ENCODE measurements at places on chromosomes 3 and 15.

GRCh38 chr15:74383286-74383685 is 15.8 kb upstream of the CYP11A1 start:
- DNase-seq, result no peak

GRCh38 chr3:126880901-126881300 is 102.0 kb upstream of the PLXNA1 start:
- no peak for DNase-seq

DNA sequence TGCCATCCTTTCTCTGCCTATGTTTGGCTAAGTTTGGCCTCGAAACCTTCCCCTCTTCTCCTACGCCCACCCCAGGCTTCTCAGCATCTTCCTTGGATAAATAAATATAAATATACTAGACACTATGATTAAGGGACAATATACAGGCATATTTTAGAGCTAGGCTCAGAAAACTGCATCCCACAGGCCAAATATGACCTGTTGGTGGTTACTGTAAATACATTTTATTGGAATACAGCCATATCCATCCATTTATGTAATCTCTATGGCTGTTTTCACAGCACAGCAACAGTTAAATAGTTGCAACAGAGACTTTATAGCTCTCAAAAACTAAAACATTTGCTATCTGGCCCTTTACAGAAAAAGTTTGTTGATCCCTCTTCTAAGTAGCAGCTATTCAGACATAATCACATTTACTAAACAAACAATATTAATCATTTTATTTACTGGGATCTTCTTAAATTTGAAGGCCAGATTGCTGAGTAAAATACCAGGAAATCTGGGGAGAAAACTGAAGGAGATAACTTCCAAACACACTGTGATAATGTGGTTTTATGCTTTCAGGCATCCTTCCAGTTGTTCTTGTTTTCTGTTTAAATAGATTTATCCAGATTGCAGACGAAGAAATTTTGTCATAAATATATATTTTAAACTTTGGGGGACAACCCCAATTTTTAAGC is 269.7 kb upstream of the THRB start:
- no peak for DNase-seq

- DNase-seq, result no peak
These were observed 67.9 kb downstream of the CORO2B start for GRCh38 chr15:68646696-68647095.

DNA sequence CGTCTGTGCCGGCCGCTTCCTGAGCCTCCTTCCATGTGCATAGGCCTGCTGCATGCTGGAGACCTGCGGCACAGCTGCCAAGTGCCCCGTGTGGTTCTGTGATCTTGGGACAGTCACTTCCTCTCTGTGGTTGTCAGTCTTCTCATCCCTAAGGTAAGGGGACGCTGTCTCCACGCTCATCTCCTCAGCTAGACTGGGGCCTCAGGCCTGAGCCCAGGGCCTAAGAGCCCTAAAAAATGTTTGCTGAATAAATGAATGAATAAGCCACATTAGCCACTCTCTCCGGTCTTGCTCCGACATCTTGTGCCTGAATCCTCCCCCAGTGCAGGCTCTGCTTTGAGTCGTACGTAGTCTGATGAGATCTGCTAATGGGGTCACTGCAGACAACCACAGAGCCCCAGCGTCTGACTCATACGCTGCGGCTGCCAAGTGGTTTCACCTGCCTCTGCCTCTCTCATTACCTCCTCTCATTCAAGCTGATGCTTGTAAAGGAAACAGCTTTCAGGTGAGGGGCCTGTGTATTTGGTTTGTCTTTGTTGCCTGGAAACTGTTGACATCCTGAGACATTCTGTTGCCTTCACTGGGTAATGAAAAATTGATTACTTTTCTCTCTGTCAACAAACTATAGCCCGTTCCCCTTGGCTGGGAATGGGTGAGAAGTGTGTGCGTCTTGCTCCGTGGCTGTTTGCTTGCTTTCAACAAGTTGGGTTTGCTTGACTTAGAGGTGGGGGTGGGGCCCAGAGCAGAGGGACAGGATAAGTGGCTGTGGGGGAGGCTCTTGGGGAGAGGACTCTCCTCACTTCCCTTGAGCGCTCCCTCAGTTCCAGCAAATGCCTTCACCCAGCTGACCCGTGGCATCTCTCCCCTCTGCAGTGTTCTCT is 15.9 kb downstream of the RPLP1 start:
- DNase-seq, result no peak

GRCh38 chr3:177978946-177979345 is 557.3 kb upstream of the KCNMB2 start:
- DNase-seq, result no peak

DNA sequence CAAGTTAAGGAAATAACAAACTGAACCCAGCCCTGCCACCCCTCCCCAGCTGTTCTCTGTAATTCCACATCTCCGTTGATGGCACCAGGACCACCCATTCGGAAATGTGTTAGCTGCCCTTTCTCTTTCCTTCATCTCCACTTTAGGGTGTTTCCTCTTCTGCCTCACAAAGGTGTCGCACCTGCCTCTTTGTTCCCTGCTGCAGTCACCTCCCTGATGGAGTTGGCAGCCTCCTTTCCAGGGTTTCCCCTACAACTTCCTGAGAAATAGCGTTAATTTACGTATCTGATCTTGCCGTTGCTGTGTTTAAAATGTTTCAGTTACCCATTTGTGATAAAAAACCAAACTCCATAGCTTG is 57.3 kb downstream of the GPR171 start:
- DNase-seq, result no peak

DNA sequence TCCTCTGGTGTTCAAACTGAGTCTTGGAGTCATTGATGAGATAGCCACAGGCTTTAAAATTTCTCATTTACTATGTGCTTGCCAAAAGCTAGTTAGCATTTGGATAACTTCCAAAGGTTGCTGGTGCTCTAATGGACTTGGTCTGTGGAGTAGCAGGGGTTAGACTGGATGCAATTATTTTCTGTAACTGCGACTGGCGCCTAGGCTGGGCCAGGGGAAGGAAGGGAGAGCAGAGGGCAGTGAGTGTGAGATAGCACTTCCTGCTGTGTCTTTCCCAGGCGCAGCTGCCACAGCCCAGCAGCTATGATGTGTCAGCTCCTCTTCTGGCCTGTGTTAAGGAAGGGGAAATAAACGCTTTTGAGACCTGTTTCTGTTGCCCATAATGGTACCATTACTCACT is 98.6 kb downstream of the MYRIP start:
- no peak for DNase-seq

DNA sequence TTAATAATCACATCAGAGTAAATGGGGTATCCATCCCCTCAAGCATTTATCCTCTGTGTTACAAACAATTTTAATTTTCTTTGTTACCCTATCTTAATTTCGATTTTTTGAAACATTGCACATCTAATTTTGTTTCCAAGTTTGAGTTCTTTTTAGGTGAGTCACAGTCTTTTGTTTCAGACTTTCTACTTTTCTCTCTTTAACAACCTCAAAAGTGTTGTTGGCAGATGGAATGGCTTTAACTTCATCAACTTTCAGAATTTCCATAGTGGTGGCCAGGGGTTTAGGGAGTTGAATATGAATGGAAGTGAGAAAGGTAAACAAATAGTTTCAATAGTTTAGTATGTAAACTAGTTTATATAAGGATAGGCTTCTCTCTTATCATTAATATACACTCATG is 223.0 kb upstream of the MLF1 start:
- no peak for DNase-seq

- no peak for DNase-seq
These were observed 103.0 kb upstream of the NAALADL2 start for GRCh38 chr3:174755833-174756829.

DNA sequence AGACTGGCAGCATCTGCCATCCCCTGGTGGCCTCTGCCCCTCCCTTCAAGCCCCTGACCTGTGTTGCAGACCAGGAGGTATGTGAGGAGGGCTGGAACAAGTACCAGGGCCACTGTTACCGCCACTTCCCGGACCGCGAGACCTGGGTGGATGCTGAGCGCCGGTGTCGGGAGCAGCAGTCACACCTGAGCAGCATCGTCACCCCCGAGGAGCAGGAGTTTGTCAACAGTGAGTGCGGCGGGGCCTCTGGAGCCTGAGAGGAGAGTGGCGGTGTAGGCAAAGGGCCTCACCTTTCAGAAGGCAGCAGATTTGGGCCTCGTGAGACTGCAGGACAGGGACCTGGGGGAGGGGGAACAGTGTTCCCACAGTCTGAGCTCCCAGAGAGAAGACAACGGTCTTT is 24.0 kb downstream of the HAPLN3 start:
- no peak for DNase-seq

DNA sequence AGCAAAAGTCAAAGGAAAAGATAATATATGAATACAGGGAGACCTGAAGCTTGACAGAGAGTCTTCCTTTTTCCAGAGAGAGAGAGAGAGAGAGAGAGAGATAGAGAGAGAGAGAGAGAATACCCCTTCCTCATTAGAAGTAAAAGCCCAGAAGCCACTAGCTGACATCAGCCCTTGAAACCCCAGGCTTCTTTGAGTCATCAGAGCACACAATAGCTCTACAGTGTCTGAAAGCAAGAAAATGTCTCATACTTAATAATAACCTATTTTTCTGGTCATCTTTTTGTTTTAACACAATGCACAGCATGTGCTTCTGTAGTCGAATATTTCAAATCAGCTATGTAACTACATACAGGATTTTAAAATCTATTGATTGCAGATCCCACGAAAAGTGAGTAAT is 109.2 kb upstream of the NANOGP8 start:
- DNase-seq, result no peak
